Melanocyte of skin (primary cell): ENCODE measurements at places on chromosomes 5 and 9. TPM values are rescaled to one million over a fixed set of nuclear protein-coding genes. Genes with fewer than 3 reads are reported as not detected.

The NIM1K gene
- 0.73 and 1.7 TPM in 2 replicates for total RNA-seq

The SLC36A2 gene
- total RNA-seq, result not detected in 2 replicates

The ZNF879 gene
- 2.4 and 3.3 TPM in 2 replicates for total RNA-seq

The OR1J2 gene
- not detected in 2 replicates for total RNA-seq

The PCDHB14 gene
- not detected in 2 replicates for total RNA-seq

The PTPRD gene
- 0.36 TPM in 1 of 2 replicates, not detected in the other for total RNA-seq

The SEMA6A gene
- 76.0 and 84.3 TPM in 2 replicates for total RNA-seq

The SLC6A3 gene
- total RNA-seq, result not detected in 2 replicates

The KCNT1 gene
- total RNA-seq, result not detected in 2 replicates
